ENCODE measurements at places on chromosomes 13 and 19.

- DNase-seq: no peak
These were observed 1.2 kb downstream of the POLR2E start for GRCh38 chr19:1093811-1094553.

GRCh38 chr19:18741124-18742121 is 49.7 kb downstream of the COMP start:
- DNase-seq: no peak

DNA sequence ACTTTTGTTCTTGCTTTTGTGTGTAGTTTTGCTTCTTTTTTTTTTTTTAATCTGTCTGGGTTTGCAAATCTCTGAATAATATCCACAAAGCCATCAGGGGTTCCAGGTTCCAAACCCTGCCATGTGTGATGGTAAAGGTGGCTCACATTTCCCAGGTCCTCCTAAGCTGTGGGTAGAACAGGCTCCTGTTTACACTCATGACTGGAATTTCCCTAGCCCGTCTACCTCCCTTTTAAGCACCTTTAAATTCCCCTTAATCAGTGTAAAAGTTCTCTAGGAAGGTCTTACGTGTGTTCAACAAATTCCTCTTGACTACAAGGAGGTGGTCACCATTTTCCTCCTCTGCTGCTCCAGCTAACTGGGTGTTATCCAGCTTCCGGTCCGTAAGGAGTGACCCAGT is 62.8 kb downstream of the EFNB2 start:
- DNase-seq: no peak

DNA sequence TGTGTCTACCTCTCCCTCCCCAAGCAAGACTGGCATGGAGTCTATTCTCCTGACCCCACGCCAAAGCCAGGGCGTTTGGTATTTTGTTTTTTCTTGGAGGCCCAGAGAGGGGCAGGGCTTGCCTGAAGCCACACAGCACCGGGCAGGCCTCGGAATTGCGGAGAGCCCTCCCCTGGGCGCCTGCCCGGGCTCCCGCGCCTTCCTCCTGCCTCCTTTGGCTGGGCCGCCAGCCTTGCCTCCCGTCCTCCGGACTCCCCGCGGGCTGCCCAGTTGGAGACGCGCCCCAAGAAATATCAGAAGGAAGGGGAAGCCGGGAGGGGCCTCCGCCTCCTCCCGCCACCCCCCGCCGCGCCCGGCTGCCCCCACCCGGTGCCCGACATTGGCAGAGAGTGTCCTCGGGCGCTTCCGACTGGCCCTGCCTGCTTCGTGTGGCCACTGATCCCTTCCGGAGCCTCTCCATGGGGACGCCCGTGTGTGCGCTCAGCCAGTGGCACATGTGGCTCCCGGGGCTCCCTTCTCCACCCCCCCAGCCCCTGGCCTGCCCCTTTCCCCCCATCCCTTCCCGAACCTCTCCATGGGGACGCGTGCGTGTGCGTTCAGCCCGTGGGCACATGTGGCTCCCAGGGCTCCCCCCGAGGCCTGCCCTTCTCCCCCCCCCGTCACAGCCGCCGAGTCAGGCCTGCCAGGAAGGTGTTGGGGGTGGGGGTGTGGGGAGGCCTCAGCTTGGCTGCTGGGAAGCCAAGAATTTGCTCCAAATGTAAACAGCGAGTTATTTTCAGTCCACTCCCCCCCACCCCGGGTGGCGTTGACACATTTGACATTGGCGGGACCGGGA is 37.3 kb downstream of the NFIC start:
- DNase-seq: no peak

DNA sequence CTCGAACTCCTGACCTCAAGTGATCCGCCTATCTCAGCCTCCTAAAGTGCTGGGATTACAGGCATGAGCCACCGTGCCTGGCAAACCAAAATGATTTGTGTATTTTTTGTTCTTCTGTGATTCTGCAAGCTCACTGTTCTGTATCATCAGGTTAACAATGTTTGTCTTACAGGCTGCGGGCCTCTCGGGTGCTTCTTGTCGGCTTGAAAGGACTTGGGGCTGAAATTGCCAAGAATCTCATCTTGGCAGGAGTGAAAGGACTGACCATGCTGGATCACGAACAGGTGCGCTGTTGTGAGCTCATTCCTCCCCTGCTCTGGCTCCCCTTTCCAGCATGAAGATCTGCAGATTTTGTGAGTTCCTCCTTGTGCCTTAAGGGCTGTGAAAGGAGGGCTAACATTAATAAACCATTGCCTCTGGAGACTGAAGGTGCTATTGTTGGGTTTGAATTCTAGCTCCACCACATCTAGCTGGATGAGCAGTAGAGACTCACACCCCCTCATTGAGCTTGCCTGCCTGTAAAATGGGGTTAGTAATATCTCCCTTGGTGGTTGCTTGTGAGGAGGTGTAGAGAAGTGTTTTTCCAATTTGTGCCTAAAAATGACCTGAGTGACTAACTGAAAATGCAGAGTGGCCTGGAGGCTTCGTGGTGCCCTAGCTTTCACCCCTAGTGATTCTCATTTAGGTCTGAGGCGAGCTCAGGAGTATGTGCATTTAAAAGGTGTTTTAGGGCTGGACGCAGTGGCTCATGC is 12.9 kb downstream of the SAE1 start:
- no peak for DNase-seq

DNA sequence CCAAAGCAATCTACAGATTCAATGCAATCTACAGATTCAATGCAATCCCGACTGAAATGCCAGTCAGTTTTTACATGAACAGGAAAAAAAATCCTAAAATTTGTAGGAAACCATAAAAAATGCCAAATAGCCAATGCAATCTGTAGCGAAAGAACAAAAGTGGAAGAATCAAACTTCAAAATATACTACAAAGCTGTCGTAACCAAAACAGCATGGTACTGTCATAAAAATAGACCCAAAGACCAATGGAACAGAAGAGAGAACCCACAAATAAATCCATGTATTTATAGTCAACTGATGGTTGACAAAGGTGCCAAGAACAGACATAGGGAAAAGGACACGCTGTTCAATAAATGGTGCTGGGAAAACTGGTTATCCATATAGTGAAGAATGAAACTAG is 17.7 kb downstream of the ZNF829 start:
- DNase-seq: no peak

DNA sequence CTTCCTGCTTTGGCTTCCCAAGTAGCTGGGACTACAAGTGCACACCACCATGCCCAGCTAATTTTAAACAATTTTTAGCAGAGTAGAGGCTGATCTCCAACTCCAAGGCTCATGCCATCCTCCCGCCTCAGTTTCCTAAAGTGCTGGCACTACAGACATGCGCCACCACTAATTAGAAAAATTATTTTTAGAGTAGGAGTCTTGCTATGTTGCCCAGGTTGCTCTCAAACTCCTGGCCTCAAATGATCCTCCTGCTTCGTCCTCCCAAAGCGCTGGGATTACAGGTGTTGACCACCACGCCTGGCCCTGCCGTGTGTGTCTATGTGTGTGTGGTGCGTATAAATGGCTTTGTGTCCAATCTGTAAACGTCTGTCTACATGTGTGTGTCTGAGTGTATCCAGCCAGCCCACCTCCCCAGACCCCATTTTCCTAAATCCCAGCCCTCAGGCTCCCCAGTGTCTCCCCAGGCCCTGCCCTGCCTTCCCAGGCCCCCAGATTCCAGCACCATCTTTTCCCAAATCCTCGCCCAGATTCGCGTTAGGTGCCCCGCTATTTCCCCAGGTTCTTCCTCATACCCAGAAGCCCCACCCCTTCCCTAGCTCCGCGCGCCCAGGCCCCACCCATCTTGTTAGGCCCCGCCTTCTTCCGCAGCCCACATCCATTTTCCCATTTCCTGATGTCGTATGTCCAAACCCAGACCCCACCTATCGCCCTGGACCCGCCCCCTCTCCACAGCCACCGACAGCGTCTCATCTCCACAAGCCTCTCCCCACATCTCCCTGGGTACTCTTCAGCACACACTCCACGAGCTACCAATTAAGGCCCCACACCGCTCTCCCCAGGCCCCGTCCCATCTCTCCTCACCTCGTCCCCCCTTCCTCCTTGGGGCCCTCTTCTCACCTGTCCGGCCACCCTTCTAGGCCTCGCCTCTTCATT is 24.9 kb downstream of the SLC8A2 start:
- no peak for DNase-seq

GRCh38 chr13:113585896-113586295 is 1.3 kb downstream of the TFDP1 start:
- no peak for DNase-seq

DNA sequence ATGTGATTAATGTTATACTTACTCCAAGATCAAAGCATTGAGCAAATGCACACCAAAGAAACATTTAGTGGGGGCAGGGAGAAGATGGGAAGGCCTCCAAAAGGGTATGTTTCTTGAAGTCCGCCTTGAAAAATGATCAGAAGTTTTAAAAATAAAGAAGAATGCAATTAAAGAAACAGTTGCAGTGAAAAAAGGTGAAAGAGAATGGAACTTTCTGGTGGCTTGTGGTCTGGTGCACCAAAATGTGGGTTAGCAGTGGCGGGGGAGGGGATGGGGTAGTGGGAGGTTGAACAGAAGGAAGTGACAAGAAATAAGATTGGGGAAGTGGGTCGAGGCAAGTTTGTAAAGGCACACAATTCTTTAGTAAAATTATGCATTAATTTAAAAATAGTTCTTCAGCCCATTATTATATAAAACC is 2.5 kb downstream of the LCP1 start:
- DNase-seq: no peak

DNA sequence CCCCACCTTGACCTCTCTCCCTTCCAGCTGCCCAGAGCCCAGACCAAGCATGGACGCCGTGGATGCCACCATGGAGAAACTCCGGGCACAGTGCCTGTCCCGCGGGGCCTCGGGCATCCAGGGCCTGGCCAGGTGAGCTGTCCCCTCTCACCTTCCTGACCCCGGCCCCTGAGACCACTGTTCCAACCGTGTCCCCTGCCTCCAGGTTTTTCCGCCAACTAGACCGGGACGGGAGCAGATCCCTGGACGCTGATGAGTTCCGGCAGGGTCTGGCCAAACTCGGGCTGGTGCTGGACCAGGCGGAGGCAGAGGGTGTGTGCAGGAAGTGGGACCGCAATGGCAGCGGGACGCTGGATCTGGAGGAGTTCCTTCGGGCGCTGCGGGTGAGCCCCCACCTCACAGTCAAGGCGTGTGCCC is 312 bp downstream of the CAPS start:
- DNase-seq: no peak

DNA sequence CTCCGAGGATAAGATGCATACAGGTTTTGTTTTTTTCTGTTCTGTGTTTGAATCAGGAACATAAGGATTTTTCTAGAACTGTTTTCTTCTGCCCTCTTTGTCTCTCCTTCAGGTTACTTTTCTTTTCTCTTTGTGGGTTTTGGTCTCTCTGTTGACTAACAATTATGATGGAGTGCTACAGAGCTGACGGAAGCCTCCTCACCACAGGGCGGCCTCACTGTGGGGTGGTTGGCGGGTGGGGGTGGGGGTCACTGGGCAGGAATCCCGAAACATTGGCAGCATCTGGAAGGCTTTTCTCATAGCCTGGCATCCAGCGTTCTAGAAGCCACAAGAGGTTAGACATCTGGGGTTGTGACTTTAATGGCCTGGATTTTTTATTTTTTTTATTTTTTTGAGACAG is 12.0 kb upstream of the MATK start:
- DNase-seq: no peak

DNA sequence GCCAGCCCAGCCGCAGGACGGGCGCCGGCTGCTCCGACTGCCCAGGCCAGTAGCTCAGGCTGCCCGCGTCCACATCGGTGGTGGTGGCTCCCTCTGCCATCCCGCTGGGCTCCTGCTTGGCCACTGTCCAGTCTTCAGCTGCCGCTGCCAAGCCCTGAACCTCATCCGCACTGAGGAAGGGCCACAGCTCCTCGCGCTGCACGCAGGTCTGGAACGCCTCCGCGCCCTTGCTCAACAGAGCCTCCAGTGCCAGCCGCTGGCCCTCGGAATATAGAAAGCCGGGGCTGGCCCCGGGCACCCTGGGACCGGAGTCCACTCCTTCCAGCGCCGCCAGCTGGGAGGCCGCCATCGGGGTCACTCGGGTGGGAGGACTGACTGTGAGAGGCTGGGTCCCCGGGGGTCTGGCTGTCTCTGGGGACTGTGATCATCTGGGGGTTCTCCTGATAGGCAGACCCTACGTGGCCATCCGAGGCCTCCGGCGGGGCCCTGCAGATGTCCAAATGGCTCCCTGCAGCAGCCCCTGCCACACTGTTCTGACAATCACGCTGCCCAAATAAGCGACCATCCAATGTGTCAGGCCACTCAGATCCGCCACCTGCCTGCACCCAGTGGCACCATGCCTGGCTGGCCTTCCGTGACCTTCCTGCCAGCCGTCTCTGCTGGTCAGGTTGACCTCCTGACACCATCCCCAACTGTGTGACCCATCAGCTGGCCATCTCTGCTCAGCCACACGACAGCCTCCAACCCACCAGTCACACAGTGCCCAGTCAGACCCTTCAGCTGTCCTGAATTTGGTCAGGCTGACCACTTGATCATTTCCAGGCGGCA is 1.6 kb downstream of the FAM83E start:
- no peak for DNase-seq

DNA sequence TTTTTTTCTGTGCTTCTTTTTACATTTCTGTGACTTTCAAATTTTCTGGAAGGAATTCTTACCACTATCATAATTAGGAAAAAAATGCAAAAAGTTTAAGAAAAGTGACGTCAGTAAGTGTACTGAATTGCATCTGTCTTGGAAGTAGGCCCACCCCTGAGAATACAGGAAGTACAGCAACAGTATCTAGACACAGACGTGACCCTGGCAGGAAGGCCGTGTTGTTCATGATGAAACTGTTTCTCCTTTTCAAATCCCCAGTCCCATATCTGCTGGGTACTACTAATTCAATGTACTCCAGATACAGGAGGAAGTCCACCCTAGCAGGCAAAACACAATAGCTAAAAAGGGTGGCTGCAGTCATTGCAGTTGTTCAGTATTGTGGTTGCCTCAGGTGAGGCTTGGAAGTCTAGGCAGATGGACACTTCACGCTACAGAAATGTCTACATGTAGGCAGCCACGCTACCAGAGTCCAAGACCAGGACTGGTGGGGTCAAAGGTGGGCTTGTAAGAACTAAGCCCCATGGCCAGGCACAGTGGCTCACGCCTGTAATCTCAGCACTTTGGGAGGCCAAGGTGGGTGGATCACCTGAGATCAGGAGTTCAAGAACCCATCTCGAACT is 49.6 kb upstream of the MED4 start:
- DNase-seq: no peak

DNA sequence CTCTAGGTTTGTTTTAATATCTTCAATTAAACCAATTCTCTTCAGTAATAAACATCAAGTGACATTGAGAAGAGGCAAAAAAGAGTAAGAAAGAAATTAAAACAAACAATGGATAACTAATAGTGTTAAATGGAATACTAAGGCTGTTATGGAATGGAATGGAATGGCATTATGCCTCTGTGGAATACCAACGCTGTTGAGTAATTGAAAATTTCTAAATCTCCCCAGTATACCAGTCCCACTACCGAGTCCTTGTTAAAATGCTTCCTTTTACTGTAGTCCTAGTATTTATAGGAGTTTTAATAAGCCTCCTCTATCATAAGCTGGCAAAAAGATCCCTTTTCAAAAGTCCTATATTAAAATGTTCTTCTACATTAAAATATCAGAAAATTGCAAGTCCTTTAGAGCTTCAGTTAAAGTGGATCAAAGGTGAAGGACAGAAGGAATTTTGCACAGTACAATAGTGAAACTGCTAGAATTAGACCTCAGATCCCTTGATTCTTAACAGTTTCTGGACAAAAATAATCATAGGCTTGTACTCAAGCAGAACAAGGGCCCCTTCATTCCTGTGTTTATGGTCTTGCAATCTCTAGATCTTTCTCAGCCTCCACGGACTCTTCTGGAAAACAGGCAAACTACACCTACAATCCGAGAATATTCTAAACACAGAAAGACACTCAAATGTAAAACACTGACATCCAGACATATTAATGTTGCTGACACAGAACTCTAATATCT is 128.2 kb downstream of the PCDH9 start:
- no peak for DNase-seq

GRCh38 chr13:47519626-47520025 is 481.4 kb downstream of the SUCLA2 start:
- no peak for DNase-seq

GRCh38 chr19:39032063-39032918 is at the start of gene FBXO27:
FBXO27 (minus strand) TSS chr19:39032549; CDS start chr19:39032227, 322 bp downstream.
- DNase-seq: no peak
